NCI-H1092 treated with DMSO at 0.1 percent for 48 hours (cell line): ENCODE measurements at places on chromosomes 12 and 14.

DNA sequence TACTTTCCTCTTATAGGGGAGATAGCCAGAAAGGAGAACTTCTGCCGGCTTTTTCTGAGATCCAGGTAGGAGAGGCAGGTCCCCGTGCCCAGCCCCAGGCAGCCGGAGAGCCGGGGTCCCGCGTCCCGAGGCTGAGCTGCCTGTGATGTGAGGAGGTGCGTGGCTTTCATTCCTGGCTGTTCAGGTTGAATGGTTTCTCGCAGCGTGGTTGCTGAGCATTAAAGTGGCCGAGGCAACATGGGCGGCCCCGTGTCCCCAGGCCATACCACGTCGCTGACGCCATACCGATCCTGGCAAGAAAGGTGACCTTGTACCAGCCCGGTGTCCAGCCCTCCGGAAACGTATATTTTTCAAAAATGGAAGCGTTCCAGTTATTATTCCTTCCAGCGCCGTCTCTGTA is 116.7 kb upstream of the MYL2 start:
- DNase-seq: no peak

DNA sequence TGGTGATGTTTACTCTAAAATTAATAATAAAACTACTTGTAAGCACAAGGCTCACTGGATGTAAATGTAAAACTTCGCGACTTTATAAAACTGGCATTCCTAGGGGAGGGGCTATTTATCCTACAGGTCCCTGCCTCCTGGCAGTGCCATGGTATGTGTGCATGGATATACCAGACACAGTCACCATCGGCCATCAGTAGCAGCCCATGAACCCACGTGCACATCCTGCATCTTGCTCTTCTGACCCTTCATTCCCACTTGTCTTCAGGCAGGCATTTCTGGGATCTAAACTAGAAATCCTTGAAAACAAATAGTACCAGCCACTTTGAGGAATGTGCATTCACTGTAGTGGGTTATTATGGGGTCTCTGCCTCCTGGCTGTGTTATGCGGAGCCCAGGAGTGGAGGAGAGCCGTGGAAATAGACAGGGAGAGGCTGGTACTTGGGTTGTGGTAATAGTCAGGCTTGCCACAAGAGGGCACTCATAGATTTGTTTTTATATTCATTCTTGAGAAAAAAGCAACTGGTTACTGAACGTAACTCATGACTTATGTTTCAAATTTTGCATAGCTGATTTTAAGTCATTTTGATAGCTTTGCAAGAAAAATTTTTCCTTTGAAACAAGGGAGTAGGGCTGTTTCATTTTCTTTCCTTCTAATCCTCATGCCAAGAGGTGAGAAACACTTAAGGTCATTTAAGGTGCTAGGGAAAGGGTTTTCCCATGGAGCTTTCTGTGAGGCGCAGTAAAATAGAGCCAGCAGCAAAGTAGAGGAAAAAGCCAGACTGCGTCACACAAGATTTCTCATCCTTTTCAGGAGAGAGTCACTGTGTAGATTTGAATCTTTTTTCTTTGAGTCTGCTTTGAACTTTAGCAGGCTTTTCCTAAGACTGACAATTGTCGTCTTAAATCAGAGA is 17.4 kb upstream of the GALNT16 start:
- DNase-seq: peak; percentile 69

DNA sequence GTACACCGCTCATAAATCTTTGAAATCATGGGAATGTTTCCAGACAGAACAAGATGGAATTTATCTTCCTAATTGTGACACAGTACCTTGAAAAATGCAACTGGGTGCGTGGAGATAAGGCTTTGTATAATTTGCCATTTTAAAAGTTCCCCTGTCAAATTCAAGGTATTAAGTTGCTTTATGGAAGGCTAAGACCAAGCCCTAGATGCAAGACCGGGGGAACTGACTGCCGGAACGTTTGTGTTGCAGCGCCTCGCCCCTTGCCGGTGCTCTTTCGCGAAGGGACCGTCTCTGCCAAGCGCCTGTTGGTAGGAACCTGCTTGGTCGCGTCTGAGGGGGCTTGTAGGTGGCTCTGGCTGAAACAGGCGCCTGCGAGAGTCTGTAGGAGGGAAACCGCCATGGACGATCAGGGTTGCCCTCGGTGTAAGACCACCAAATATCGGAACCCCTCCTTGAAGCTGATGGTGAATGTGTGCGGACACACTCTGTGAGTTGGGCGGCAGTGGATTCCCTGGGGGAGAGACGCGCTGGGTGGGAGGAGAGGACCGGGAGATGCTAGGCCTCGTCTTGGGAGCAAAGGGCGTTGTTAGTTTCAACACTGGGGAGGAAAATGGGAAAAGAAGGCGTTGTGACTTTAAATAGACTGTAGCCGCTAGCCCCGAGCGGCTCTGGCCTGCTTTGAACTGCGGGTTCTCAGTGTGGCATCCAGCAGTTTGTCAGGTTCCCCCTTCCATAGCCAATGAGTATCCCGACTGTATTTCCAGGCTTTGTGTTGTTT is at the start of gene MNAT1:
TSS of gene MNAT1 (plus strand) at position 297 of the 778 bp plus-strand sequence. CDS start at position 399, 102 bp downstream.
- DNase-seq: peak; percentile 90

DNA sequence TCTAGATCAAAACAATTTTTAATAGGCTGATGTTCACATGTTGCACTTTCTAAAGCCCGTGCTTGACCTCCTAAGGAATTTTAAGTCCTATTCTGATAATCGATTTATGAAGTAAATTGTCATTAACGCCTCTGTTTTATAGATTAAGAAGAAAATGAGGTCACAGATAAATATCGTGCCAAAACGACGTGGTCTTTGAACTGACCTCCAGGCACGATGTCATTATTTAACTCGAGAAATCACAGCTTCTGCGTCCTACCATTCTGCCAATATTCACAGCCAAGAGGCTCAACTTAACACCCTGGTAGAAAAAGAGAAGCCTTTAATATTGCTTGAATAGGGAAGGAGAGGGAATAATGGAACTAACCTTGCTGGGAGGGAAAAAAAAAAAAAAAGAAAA is 888 bp upstream of the EEA1 start:
- DNase-seq: no peak

- DNase-seq: no peak
Observed at GRCh38 chr12:24467226-24467625, 481.7 kb downstream of the BCAT1 start.
